NCI-H2029 treated with DMSO at 0.1 percent for 48 hours (cell line): ENCODE measurements at places on chromosomes 1 and 21.

GRCh38 chr1:178093494-178093950, 382 bp upstream of the RASAL2 start:
- no peak for DNase-seq

DNA sequence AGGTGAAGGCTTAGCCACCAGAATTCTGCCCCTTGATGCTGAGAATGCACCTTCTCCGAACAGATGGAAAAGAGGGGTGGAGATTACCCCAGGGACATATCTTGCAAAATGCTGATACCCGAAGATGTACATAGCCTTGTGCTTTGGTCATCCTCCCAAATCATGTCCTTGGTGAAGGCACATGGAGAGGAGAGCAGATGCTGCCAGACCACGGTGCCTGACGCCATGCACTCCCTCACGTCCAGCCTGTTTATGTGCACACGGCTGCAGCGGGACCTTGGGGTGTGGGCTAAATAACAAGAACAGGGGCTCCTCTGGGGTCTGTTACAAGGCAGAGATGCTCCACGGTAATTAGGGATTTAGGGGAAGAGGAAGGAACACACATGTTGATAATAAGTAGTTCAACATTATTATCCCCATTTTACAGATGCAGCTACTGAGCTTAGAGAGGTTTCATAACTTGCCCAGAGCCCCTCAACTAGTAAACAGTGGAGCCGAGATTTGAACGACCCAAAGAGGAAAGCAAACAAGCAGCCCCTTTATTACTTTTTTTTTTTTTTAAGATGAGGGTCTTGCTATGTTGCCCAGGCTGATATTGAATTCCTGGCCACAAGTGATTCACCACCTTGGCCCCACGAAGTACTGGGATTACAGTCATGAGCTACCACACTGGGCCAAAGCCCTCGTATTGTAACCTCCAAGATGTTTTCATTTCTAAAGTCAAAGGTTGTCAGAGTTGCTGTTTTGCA, 12.9 kb downstream of the EPHX1 start:
- no peak for DNase-seq

DNA sequence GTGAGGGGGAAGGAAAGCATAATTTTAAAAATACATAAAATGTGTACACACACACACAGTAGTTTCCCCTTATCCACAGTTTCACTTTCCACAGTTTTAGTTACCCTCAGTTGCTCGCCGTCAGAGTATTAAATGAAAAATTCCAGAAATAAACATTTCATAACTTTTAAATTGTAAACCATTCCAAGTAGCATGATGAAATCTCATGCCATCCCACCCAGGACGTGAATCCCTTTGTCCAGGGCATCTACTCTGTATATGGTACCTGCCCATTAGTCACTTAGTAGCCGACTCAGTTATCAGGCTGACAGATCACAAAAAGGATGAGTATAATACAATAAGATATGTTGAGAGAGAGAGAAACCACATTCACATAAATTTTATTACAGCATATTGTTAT, 36.2 kb downstream of the EPS15 start:
- no peak for DNase-seq

- no peak for DNase-seq
Observed at GRCh38 chr1:3558036-3558726, 53.1 kb downstream of the MEGF6 start.

DNA sequence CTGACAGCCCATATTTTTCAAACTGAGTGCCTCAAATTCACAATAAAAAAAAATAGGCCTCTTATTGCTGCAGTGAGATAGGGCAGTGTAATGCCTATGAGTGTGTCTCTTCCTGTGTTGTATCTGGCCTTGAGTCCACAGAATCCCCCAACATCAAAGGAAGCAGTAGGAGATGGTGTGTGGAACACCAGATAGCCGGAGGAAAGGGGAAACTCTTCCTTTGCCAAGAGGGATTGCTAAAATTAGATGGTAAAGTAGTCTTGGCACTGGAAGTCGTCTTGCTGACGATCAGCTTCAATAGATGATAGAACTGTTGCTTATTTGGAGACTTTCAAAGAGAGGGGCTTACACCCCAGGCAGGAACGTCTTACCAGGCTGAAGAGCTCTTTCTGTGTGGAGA, 51.8 kb downstream of the RUNX1 start:
- DNase-seq: no peak

DNA sequence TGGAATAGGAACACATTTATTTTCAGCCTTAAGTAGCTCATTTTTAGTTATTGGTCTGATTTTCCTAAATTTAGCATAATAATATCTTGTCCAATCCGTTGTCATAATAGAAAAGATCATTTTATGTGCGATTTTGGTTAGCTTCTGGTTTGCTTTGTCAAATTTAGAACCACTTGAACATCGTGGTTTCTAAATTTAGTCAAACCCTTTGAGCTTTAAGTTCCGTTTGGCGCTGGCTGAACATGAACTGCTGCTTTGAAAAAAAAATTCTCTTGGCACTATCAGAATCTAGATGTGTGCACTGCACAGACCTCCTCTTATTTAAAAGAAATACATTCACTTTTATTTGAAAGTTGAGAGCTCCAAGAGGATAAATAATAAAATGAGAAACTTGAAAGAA, 370.6 kb downstream of the PTPRC start:
- DNase-seq: no peak

DNA sequence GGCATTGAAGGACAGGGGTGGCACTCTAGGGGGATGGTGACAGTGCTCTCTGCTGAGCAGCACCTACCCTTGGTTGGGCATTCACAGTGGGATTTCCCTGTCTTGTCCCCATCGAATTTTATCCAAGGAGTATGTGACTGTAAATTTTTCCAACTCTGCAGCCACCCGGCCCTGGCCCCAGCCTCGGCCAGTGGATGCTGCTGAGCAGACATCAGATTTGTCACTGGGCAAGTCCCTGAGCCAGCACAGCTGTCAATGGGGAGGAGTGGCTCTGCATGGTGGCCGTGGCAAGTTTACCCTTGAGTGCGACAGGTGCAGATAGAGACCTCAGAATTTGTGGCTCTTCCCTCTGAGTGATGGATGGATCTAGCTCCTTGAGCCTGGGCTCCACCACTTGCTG, 240.2 kb upstream of the CSF3R start:
- no peak for DNase-seq

DNA sequence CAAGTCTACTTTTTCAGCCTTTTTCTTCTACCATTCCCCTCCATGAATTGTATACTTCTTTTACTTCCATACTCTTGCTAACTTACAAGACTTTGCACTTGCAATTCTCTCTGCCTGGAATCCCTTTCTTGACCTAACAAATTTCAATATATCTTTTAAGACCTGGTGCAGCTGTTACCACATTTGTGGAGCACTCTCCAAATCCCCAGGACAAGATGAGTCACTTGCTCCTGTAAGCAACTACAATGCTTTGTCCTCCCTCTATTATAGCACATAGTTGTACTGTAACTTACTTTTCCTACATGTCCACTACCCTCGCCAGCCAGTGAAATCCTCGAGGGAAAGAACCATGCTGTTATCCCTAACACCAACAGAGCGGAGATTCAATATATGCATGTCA, 43.1 kb downstream of the WARS2 start:
- DNase-seq: no peak

DNA sequence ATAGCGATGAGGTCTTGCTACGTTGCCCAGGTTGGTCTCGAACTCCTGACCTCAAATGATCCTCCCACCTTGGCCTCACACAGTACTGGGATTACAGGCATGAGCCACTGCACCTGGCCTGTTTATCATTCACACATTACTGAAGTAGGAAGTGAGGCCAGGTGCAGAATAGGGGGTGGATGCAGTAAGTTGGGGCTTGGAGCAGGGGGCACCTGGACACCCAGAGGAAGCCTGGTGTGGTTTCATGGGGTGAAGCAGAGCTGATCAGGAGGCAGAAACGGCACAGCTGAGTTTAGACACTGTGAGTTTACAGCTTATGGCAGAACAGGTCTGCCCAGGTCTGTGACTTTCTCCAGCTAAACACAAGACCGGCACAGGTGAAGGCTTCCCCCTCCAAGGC, 4.9 kb downstream of the CDA start:
- no peak for DNase-seq

GRCh38 chr1:9593492-9594465, 5.1 kb downstream of the TMEM201 start:
- peak; percentile 74 for DNase-seq

DNA sequence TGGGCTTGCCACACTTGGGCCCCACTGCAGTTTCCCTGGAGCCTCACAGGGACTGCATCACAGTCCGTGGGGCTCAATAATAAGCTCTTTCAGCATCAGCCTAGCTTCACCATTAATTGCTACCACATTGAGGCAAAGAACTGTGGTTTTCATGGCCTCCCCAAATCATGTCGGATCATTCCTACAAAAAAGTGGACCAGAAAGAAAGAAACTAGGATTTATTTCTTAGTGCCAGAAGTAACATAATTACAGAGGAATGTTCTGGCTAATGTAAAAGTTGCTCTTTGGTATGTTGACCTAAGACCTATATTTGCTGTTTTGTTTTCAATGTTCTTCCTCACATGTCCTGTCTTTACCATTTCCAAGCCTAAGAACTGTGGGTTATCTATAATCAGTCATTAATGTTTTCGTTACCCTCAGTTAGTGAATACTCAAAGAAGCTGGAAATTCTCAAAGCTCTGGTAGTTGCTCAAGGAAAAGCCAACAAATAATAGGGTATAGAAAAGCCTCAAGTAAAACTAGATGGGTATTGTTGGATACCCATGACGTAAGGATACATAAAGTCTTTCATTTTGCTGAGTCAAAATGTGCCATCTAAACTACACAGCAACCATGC, 173.9 kb downstream of the LTN1 start:
- DNase-seq: no peak

DNA sequence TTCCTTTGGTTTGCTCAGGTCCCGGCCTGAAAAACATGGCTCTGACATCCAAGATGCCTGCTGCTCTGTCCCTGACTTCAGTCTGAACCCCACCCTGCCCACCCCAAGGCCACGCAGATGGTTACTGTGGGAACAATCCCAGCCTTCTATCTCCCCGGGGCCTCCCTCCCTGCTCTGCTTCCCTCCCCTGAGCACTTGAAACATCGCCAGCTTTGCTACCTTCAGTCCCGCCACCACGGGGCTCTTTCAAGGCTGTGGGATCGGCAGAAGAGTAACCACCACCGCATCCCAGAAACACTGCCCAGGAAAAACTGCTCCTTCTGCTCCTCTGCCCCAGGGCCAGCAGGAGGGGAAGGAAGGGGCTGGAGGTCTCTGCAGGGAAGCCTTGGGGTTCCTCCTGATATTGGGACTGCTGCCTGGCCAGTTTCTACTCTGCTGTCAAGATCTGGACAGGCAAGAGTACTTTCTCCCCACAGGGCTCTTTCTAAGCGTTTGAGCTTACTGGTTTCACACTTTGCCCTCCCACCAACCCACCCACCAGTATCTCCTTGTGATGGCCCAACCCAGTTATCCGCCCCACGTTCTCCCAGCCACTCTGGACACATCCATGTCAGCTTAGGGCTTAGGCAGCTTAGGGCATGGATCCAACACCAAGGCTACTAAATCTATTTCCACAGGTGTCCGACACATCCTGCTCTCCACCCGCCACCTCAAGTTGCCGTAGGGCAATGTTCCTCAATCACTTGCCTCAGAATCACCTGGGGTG, 8.4 kb downstream of the ETNK2 start:
- no peak for DNase-seq

DNA sequence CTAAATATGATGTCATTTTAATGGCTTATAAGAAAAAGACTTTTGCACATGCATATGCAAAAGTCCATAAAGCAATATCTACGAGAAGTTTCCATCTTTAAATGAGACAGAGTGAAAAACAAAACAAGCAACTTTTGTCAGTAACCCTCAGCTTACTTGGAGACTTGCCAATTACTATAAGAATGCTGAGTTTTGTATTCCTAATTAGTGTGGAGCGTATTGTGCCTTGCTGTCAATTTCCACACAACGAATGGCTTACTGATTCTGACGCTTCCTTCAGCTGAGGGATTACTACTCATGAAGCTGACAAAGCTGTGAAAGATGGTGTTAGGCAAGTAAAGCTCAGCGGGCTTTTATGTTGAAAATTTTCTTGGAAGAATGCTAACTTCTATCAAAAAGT, 440.4 kb upstream of the ADAMTS5 start:
- DNase-seq: no peak

- DNase-seq: no peak
Observed at GRCh38 chr1:32404946-32405345, 10.7 kb upstream of the BSDC1 start.

DNA sequence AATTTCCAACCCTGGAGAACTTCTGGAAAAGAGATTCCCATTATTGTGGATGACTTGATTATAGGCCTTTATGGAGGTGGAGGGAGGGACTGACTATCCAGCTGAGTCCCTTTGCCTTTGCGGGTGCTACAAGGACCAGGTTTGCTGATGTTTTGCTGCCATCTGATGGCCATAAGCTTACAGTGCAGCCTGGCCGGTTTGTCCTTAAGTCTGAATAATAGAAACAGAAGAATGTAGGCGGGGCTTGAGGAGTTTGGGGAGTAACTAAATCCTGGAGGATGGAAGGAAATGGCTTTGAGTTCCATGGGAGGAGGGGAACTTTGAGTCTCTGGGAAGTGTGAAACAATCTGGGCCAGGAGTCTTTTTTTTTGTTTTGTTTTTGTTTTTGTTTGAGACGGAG, 55.7 kb upstream of the CD1D start:
- peak; percentile 91 for DNase-seq

- DNase-seq: no peak
Observed at GRCh38 chr21:45365186-45365607, 39.8 kb upstream of the COL18A1 start.

DNA sequence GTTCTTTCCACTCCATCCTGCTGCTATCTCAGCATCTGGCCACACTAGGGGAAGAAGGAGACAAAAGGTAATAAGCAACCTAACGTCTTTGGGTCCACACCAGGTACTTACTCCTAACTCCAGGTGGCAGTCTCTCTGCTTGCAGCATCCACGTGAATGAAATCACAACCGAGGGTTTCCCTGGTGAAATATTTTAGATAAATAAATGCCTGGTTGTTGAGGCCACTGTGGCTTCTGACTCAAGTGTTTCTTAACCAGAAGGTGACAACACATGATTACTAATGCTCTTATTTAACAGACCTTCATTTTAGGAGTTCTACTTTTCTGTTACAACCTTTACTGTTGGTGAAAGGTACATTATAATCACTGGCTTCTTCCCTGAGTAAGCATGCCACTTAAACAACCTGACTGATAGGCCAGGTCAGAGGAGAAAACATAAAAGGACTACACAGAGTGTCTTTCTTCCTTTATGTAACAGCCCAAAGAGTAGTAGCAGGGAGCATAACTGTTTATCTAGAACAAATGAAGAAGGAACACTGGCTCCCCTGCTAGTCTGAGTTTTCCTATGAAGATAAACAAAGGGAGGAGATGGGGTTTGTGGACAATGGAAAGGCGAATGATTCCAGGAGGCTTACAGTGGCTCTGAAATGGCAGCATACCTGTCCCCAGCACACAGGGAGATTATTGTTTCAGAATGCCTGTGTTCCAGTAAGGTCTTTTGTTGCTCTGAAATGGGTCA, 59.9 kb downstream of the SYT6 start:
- DNase-seq: no peak

DNA sequence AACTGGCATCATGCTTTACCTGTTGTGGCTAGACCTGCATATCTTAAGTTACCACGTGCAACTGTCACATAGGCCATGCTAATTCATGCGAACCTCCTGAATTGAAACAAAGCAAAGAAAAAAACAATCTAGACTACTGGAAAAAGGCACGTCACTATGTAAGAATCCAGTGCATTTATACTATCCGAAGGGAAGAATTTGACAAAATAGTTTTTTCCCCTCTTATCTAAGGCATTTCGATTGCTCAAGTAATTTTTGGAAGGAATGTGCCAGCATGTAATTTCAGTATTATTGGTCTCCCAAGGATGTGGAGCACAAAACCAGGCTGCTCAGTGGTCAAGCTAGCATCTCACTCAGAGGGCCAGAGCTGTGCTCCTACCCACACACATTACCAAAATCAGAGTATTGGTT, 31.5 kb upstream of the C1orf198 start:
- DNase-seq: no peak

- DNase-seq: no peak
Observed at GRCh38 chr1:84374991-84375696, 23.1 kb upstream of the DNASE2B start.
